Karpas-422 (cell line): ENCODE measurements at places on chromosomes 5 and 9. TPM values are rescaled to one million over a fixed set of nuclear protein-coding genes. Genes with fewer than 3 reads are reported as not detected.

Gene UGT3A1
- total RNA-seq, result not detected in 2 replicates

Gene IL13
- not detected in 2 replicates for total RNA-seq

Gene PCDHB3
- not detected in 2 replicates for total RNA-seq

Gene GFI1B
- 6.0 and 6.5 TPM in 2 replicates for total RNA-seq

Gene ZDHHC11
- 10.8 and 15.7 TPM in 2 replicates for total RNA-seq

Gene SKIC3
- total RNA-seq, result 58.6 and 118 TPM in 2 replicates

Gene SPAAR
- not detected in 2 replicates for total RNA-seq

Gene ANKRD18A
- total RNA-seq, result not detected in 2 replicates

Gene IL4
- total RNA-seq, result not detected in 2 replicates

Gene NKD2
- not detected in 2 replicates for total RNA-seq

Gene AFAP1L1
- 1.6 TPM in 1 of 2 replicates, not detected in the other for total RNA-seq

Gene ANKRD34B
- total RNA-seq, result not detected in 2 replicates

Gene ANKRD33B
- 0.48 and 0.90 TPM in 2 replicates for total RNA-seq

Gene CXCL14
- total RNA-seq, result not detected in 2 replicates

Gene MBLAC2
- total RNA-seq, result 8.3 and 18.0 TPM in 2 replicates

Gene ESM1
- total RNA-seq, result not detected in 2 replicates

Gene HOMER1
- 0.43 and 1.1 TPM in 2 replicates for total RNA-seq

Gene IFNA2
- total RNA-seq, result not detected in 2 replicates

Gene CDC20B
- not detected in 2 replicates for total RNA-seq

Gene ANKRD31
- total RNA-seq, result 0.22 and 0.30 TPM in 2 replicates

Gene HACD4
- total RNA-seq, result 0.83 and 2.9 TPM in 2 replicates

Gene ANXA2R
- 9.0 and 15.3 TPM in 2 replicates for total RNA-seq

Gene CD14
- total RNA-seq, result not detected in 2 replicates

Gene PCDHGA3
- not detected in 2 replicates for total RNA-seq

Gene DDX31
- 19.5 and 21.8 TPM in 2 replicates for total RNA-seq

Gene KCTD16
- total RNA-seq, result 0.11 and 0.36 TPM in 2 replicates

Gene VAV2
- 3.5 and 9.6 TPM in 2 replicates for total RNA-seq

Gene BAAT
- 0.19 TPM in 1 of 2 replicates, not detected in the other for total RNA-seq

Gene SUSD3
- 4.9 and 6.2 TPM in 2 replicates for total RNA-seq

Gene FGD3
- total RNA-seq, result 9.0 and 24.5 TPM in 2 replicates

Gene THBS4
- 2.0 and 3.9 TPM in 2 replicates for total RNA-seq

Gene CBY3
- total RNA-seq, result not detected in 2 replicates

Gene RELL2
- total RNA-seq, result 20.4 and 48.3 TPM in 2 replicates

Gene PCDHGB2
- total RNA-seq, result 9.8 and 11.5 TPM in 2 replicates

Gene DND1
- total RNA-seq, result 0.71 and 2.0 TPM in 2 replicates

Gene GABRA1
- total RNA-seq, result not detected in 2 replicates

Gene GNG10
- total RNA-seq, result 22.6 and 46.0 TPM in 2 replicates

Gene IFNA13
- total RNA-seq, result not detected in 2 replicates

Gene PCDHA10
- total RNA-seq, result not detected in 2 replicates

Gene DROSHA
- total RNA-seq, result 58.3 and 74.7 TPM in 2 replicates

Gene KCNV2
- 1.6 and 1.8 TPM in 2 replicates for total RNA-seq

Gene PHF24
- total RNA-seq, result not detected in 2 replicates

Gene GRIA1
- total RNA-seq, result not detected in 2 replicates

Gene BTNL3
- not detected in 2 replicates for total RNA-seq

Gene SGTB
- total RNA-seq, result 7.4 and 10.2 TPM in 2 replicates

Gene ARID3C
- total RNA-seq, result 0.48 TPM in 1 of 2 replicates, not detected in the other

Gene SPATA31C1
- total RNA-seq, result not detected in 2 replicates

Gene FAM221B
- total RNA-seq, result not detected in 2 replicates

Gene PCDHGA12
- 6.6 and 7.8 TPM in 2 replicates for total RNA-seq

Gene FGF18
- total RNA-seq, result 0.29 TPM in 1 of 2 replicates, not detected in the other

Gene MEIKIN
- total RNA-seq, result not detected in 2 replicates

Gene ACO1
- 7.9 and 11.9 TPM in 2 replicates for total RNA-seq

Gene ADAMTSL1
- 8.2 and 12.8 TPM in 2 replicates for total RNA-seq

Gene POLR1E
- 39.8 and 46.9 TPM in 2 replicates for total RNA-seq

Gene PDCD1LG2
- not detected in 2 replicates for total RNA-seq

Gene PCDHA9
- not detected in 2 replicates for total RNA-seq

Gene LURAP1L
- not detected in 2 replicates for total RNA-seq

Gene TAF1L
- total RNA-seq, result not detected in 2 replicates

Gene GPX3
- not detected in 2 replicates for total RNA-seq
